ENCODE measurements at places on chromosomes 6 and 20.

- DNase-seq, result no peak
These were observed 117.3 kb downstream of the TMEM170B start for GRCh38 chr6:11654876-11655275.

DNA sequence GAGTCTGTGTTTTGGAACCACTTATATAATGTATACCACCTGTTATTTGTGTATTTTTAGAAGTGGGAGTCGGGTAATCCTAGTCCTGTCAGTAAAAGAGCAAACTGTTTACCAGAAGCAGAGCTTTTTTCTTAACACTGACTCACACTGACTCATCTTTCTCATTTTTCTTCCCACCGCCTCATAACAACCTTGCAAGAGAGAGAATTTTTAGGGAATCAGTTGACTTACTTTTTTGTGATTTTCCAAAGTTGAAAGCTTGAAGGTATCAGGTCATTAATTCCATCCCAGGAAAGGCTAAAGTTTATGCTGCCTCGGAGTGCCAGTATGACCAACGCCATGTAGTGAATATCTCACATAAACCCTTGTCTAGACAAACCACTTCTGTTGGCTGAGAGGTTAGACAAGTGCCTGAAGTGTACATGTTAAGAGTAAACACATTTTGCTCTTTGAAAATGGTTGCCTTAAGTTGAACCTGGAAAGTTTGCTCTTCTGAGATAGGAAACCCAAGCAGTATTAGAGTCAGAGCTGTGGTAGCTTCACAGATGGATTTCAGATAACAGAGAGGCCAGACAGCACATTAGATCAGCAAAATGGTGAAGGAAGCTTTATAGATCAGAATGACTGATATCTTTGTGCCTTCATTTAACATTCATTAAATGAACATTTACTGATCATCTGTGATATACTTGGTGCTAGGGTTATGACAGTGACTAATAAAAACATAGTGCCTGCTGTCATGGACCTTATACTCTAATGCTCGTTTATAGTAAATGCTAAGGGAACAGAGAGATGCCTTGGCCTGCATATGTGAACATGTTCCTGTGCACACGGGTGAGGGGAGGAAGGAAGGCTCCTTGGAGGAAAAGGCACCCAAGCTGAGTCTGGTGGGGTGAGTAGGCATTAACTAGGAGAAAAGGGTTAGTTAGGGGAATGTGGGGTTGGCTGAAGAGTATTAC lies 29.1 kb upstream of the PKIG start:
- DNase-seq, result peak; percentile 57

DNA sequence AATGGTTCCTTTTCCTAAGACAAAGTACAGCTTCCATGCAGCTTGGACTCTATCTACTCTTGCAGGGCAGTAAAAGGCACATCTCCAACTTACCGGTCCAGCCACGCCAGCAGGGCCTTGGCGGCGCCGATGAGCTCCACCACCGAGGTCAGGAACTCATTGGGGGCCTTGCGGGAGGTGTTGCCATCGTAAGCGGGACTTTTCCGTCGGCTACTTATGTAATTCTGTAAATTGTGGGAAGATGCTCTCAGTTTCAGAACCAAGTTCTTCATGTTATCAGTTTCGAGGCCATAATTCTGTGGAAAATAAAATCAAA lies 68.5 kb downstream of the CNKSR3 start:
- no peak for DNase-seq

DNA sequence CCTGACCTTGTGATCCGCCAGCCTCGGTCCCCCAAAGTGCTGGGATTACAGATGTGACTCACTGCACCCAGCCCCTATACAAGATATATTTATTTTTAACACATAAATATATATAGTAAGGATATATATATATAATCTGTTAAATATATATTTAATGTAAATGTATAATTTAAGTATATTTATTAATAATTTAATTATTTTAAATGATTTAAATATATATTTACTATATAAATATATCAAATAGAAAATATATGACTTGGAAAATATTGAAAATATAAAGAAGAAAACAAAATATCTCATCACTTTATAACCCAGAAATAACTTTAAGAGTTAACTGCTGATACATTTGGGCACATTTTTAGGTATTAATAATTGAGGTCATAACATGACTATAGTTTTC lies 324.7 kb downstream of the SYNE1 start:
- DNase-seq, result no peak

DNA sequence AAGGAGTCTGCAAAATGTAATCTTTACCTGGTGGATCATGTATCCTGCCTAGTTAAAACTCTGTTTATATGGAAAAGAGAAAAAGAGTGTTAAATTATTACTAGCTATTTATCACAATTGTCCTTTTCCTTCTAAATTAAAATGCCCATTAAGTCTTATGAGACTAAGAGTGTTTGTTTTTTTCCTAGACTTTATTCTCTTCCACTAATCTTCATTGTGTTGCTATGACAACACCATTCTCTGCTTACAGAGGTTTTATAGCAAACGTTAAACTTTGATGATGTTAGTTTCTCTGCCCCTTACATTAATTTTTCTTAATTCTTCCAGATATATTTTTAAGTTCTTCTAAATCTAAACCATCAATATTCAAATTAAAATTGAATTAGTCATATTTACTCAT lies 420.8 kb downstream of the TBC1D32 start:
- DNase-seq, result no peak

DNA sequence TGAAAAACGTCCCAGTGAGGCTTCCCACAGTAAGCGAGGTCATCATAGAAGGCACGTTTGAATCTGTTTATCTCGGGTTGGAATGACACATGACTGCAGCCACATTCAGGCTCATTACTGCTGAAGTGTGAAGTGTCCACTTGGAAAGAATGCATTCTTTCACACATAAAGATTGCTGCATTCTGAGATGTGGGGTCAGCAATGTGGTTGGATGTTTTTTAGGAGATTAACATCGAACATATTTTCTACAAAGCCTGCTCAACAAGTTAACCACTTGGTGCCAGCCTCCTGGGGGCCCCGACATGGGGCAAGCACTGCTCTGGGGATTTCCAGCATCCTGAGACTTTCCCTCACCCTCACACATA lies 79.9 kb downstream of the BMP6 start:
- no peak for DNase-seq

DNA sequence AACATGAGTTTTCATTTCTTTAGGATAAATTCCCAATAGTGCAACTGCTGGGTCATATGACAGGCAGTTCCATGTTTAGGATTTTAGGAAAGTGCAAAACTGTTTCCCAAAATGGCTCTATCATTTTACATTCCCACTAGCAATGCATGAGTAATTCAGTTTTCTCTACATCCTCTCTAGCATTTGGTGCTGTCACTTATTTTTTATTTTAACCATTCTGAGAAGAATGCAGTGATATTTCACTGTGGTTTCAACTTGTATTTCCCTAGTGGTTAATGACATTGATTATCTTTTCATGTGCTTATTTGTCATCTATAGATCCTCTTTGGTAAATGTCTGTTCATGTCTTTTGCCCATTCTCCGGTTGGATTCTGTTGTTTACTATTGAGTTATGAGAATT lies 82.7 kb downstream of the PHIP start:
- no peak for DNase-seq

GRCh38 chr6:61894536-61894935 lies 391.5 kb downstream of the KHDRBS2 start:
- DNase-seq, result no peak

DNA sequence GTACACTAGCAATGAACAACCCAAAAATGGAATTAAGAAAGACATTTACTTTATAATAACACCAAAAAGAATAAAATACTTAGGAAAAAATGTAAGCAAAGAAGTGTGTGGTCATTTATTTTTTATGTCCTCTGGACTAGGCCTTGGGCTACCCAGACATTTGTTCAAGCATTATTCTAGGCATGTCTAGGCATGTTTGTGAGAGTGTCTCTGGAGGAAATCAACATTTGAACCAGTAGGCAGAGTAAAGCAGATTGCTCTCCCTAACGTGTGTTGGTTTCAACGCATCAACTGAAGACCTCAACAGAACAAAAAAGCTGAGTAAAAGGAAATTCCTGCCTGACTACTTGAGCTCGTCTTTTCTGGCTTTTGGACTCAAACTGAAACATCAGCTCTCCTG lies 84.5 kb downstream of the ANKEF1 start:
- no peak for DNase-seq

- DNase-seq, result no peak
These were observed 59.6 kb downstream of the ERMARD start for GRCh38 chr6:169811072-169811471.

DNA sequence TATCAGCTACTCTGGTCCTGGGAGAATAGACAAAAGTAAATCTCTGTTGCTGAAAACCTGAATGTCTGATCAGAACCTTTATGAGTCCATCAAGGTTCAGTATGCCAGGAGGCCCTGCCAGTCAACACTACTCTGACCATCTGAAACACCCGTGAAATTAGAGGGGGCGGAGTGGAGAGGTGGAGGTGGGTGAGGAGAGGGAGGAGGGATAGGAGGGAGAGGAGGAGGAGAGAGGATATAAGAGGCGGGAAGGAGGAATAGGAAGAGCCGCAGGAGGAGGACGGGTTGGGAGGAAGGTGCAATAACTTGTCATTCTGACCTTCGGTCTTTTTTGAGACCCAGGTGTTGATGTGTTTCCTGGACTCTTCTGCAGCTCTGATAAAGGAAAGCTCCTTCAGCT lies 8.0 kb downstream of the SERPINB9 start:
- no peak for DNase-seq

GRCh38 chr6:124040655-124041054 lies 237.0 kb downstream of the NKAIN2 start:
- DNase-seq, result no peak

DNA sequence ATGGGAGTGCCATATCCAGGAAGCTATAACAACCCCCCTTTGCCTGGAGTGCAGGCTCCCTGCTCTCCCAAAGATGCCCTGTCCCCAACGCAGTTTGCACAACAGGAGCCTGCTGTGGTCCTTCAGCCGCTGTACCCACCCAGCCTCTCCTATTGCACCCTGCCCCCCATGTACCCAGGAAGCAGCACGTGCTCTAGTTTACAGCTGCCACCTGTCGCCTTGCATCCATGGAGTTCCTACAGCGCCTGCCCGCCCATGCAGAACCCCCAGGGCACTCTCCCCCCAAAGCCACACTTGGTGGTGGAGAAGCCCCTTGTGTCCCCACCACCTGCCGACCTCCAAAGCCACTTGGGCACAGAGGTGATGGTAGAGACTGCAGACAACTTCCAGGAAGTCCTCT lies 56.7 kb upstream of the TMEM181 start:
- DNase-seq, result no peak

DNA sequence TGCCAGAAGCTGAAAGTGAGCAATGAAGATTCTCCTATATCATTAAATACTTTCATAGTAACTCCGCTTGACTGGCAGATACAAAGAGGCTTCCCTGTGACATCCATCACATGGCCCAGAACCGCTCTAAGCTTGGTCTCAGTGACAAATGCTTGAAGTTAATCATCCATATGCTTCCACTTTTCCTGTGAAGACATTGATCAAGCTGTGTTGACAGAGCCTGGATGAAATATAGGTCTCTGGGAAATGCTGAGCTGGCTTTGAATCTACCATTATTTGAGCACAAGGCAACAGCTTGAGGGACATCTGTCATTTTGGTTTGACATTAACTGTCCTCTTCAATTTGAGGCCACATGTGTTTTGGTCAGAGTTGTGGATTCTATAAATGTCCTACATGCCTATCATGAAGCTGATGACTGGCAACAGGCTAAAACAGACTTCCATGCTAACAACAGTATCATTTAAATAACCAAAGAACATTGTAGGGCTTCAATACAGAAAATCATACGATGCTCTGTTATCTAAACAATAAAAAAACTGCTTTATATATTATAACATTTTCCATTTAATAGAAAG lies 402.2 kb upstream of the IRAK1BP1 start:
- DNase-seq, result no peak

- DNase-seq, result no peak
These were observed at the start of gene SEL1L2 for GRCh38 chr20:13990465-13990864. Gene SEL1L2, minus strand, starts transcription at chr20:13990614. Its CDS starts 80 bp downstream, at chr20:13990534.

DNA sequence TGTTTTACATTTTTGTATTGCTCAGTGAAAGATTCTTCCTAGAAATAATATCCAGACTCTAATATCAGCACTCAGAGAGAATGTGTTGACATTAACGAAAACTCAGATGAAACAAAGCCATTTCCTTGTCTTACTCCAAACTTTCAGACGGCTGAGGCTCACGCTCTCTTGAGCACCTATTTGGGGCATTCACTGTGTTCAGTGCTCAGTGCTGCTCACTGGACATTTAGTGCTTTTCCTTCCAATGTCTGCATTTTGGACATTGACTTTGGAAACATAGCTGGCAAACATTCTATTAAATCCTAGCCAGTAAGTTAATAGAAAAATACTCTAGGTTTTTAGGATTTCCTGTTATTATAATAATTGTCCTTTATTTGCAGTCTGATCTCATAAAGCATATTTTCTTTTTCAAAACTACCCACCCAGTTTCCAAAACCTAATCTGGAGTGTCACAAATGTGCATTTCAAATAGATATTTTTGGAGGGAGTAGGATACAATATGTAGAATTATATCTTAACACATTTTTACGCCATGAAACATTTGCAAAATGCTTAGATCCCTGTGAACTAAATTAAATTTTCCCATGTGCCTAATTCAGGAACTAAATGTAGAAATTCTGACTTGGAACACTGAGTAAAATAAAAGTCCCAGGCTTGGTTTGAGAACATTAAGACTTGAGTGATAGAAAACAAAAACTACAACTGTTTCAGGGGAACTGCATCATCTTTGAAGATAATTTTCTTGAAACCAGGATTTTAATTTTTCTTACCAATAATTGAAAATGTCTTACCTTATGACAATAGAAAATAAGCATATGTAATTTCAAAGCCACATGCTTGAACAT lies 91.7 kb upstream of the B3GAT2 start:
- DNase-seq, result no peak

GRCh38 chr20:20549267-20549612 lies 163.2 kb downstream of the RALGAPA2 start:
- DNase-seq, result no peak

- DNase-seq, result no peak
These were observed 105.4 kb upstream of the AKIRIN2 start for GRCh38 chr6:87807475-87807874.

GRCh38 chr20:24768713-24769601 lies 180.1 kb upstream of the CST7 start:
- DNase-seq, result no peak

DNA sequence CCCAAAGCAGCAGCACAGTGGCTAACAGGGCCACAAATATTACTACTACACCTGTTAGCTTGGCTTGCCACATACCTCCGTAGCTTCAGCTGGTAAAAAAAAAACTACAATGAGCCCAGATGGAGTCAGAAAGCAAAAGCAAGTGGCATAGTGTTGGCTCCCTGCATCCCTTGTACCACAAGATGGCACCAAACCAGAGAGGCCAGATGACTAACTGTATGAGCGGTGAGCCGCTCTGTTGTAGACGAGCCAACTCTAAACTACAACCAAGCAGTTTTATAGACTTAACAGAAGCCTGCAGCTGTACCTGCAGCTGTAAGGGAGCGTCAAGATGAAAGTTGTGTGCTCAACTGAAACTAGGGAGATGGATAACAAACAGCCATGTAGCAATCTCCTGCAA lies 84.5 kb upstream of the MCHR2 start:
- DNase-seq, result no peak

DNA sequence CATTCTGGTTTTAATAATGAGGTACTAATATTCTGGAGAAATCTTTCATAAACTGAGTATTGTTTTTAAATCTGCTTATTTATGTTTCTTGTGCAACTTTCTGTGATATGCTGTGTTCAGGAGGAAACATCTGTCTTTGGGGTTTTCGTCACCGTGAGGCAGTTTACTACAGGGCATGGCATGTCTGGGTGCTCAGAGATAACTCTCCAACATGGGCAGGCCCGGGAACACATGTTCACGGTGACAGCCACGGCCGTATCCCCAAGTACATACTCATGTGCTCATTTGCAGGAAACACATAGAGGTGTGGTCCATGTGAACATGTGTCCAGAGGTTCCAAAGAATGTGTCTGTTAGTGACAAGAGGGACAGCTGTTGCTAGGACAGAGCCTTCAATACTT lies 62.1 kb upstream of the CNKSR3 start:
- no peak for DNase-seq

All from AG09309 (cell line).